Esophagus squamous epithelium (tissue), 5 donors: ENCODE measurements at places on chromosomes 3 and 15.

DNA sequence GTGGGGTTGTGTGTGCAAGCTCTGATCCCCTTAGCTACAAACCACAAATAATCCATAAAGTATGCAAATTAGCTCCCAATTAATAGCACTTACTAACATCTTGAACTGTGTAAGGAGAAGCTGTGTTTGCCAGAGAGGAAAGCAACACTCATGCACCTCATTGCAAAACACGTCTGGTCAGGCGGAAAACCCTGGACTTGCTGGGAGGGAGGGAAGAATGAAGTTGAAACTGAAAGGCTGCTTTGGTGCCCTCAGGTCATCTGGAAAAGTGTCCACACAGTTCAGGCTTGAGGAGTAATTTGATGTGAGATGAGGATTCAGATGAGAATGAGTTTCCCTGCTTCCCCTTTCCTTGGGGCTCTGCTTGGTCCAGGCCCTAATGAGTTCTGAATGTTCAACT is 185.5 kb upstream of the ANKRD28 start:
- DNase-seq = no peak

- no peak for DNase-seq
Measured at GRCh38 chr3:53175613-53176540, 14.9 kb downstream of the PRKCD start.

- no peak for DNase-seq
Measured at GRCh38 chr3:152718810-152719209, 116.1 kb upstream of the P2RY1 start.

- no peak for DNase-seq
Measured at GRCh38 chr3:134078169-134078831, 48.6 kb upstream of the SLCO2A1 start.

GRCh38 chr3:179082416-179082815 is 10.8 kb upstream of the ZMAT3 start:
- DNase-seq = no peak

DNA sequence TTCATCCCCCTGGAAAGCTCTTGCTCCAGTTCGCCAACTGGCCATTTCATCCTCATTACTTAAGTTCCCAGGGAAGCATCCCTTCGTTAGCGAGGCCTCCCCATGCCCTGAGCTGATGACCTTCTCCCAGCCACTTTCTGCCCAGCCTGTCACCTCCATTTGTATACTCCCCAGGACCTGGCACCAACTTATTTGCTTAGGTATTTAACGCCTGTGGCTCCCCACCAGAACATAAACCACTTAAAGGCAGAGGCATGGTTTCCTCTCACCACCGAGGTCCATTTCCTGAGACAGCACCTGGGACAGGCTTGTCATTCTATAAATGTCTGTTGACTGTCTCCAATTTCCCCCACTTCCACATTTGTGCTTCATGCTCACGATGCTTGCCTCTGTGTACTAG is 189.0 kb downstream of the ZNF621 start:
- DNase-seq = no peak

DNA sequence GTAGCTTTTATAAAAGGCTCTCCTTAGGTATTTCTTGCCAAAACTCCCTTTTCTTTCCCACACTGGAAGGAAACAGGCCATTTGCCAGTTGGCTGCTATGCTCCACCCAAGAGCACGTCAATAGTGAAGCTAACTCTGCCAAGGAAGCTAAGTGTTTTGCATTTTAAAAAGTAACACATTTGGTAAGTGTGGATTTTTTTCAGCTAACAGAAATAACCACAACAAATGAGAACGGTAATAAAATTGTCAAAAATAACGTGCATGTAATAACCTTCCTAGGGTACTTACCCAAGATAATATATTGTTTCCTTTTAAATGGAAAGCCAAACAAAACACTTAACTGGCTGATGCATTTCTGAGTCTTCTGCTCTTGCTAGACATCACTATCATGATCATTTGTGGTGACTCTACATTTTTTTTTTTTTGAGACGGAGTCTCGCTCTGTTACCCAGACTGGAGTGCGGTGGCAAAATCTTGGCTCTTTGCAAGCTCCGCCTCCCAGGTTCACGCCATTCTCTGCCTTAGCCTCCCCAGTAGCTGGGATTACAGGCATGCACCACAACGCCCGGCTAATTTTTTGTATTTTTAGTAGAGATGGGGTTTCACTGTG is 4.6 kb downstream of the DPP8 start:
- DNase-seq = no peak

DNA sequence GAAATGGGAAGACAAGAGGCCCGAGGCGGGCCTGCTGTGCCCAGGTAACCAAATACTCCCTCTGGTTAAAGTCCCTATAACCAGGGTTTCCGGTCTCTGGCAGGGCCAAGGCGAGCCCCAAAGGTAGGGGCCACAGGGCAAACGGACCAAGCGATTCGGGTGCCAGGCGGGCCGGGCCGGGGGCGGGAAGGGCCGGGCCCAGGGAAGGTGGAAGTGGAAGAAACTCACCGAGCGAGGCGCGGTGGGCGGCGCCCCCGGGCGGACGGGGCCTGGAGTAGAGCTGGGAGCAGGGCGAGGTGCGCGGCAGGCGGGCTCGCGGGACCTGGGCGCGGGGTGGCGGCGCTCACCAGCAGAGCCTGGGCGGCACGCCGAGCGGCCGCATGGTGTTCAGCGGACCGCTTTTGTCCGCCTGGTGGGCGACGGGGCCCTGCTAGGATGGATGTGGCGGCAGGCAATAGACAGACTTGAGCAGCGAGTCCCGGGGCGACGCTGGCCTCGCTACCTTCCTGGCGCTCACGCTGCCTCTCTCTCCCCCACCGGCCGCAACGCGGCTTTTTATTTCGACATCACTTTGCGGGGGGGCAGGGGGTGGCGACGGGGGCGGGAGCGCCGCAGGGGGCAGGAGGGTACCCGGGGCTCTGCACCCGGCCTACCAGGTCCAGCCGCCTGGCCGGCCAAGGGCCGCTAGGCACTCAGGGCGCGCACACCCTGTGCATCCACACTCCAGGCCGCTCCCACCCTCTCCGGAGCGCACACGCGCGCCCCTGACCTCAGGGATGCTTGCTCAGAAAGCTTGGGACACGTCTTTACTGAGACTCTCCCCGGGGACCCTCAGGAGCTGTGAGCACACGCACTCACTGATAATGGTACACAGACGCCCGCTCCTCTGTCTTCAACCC is at the start of gene GATA2:
Gene GATA2 (minus strand): TSS at position 531 of the 899 bp plus-strand sequence. CDS start 6,170 bp downstream, outside the sequence.
- no peak for DNase-seq

DNA sequence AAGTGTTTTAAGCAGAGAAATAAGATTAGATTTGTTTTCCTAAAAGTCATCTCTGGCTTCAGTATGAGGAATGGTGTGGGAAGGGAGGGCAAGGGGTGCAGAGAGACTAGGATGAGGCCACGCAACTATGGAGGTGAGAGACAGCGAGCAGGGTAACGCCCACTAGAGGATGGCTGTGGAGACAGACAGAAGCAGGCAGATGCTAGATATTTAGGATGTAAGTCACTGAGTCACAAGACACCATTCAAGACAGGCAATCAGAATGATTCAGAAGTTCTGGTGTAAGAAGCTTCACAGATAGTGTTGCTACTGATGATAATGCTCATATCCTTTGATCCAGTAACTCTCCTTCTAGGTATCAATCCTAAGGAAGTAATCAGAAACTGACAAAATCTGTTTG is 19.1 kb downstream of the HSPBAP1 start:
- no peak for DNase-seq

- DNase-seq = no peak
Measured at GRCh38 chr3:42490243-42490642, 12.2 kb upstream of the VIPR1 start.

GRCh38 chr3:14890476-14890875 is 56.9 kb upstream of the NR2C2 start:
- no peak for DNase-seq

DNA sequence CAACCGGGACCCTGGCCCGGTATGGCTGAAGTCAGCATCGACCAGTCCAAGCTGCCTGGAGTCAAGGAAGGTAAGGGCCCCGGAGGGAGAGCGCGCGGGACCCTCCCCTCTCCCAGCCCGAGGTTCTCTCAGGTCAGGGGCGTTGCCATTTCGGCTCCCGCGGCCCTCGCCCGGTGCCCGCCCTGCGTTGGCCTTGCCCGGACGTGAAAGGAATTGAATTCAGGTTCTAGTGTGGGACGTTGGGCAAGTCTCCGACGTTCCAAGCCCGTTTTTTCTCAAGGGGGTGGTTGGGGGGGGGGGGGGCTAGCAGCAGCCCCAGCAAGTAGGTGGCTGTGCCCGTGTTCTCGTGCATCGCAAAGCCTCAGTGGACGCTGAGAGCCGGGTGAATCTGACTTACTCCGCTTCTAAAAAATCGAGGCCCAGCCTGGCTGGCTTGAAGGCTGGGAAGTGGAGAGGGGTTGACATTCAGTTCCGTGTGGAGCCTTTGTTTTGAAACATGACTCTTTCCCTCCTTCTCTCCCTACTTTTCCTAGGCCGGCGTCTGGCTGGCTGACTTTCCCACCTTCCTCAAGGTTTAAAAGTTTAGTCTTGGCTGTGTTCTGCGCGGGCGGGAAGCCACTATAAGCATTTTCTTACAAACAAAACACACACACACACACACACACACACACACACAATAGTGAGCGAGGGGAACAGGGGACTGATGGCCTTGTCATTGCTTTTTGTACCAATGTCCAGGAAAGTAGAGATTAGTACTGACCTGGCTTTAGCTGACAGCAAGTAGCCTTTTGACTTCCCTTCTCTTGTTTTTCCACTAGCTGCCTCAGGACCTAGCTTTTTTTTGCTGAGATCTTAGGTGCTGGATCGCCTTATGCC is at the start of gene UTS2B:
Gene UTS2B (minus strand): TSS at position 873 of the 876 bp plus-strand sequence. CDS start 48,337 bp downstream, outside the sequence.
- DNase-seq = no peak

DNA sequence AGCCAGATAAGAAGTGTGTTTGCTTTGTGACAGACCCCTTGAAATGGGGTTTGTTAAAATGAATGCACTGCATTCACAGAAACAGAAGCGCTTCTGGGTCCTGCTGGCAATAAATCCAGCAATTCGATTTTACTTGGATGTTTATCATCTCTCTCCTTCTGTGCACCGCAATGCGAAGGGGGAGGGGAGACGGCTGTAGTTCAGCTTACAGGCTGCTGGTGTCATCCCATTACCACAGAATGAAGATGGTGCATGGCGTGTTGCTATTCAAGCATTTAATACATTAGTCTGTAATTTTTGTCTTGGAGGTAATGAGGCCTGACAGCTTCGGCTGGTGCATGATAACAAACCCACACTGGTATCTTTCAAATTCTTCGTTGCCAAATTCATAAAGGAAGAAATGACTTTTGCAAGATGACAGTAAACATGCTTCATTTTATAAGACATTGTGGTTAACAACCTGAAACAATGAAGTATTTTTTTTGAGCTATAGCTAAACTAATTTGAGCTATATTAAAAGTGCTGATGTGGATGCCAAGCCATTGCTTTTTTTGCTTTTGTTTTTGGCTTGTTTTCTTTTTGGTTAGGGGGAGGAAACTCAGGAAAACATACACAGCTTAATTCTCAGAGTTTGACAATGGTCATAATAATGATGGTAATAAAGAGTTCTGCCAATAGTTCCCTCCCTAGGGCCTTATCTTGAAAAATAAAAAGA is 418.3 kb downstream of the OTOL1 start:
- no peak for DNase-seq

DNA sequence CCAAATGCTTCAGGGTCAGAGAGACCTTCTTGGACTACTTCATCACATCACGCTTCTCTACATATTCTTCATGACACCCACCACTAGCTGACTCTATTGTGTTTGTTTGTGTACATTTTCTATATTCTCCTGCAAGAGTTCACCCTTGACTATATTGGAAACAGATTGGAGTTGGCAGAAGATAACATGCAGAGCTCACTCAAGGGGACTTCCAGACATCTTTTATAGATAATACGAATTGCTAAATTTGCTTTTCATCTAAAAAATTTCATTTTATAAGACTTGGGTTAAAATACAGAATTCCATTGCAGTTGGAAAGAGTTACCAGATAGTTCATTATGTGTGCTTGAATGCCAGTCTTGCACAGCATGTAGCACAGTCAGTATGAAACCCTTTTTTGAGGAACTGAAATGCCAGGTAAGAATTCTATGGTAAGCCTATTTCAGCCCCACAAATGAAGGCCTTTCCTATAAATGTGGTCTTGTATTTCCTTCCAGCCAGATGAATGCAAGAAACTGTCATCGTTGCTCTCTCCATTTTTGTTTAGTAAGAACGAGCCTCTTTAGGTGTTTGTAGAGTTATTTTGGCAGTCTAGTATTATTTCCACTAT is 177.6 kb downstream of the GHSR start:
- no peak for DNase-seq

DNA sequence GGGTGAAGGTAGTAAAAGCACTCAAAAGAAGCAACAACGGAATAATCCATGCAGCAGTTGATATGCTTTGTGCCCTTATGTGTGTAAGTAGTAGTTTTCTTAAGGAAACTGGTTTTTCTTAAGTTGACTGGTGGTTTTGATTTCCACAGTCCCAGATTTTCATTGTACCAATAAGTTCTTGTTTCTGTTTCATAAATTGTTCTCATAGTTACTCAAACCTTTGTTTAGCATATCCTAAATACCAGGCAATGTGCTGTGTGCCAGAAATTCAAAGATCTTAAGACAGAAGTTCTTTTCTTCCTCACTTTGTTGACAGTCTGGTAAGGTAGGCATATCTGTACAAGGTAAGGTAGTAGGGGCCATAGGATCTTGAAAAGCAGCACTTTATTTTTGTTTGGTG is 40.0 kb downstream of the DNAJC13 start:
- DNase-seq = no peak

DNA sequence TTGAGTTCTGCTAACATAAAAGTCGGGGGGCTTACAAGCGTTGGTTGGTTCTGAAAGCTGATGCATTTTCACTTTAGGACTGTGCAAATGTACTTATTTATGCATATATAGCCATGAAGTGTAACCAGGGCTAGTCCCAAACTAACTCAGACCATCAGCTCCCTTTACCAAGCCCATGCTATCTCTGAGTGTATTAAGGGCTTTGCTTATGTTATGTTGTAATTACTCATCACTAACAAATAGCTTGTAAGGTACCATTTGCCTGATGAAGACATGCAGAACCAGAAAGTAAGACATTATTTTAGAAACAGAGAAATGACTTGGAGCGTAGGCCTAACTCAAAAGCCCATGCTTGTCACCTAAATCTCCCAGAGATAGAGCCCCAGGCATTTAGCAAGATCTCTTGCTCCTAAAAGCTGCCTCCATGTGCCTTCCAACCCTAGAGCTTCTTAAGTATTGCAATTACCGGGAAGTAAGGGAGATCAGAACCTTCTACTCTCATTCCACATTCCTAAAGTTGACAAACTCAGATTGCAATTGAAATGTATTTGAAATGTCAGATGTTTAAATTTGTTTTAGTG is 362.9 kb upstream of the RBMS3 start:
- DNase-seq = no peak

DNA sequence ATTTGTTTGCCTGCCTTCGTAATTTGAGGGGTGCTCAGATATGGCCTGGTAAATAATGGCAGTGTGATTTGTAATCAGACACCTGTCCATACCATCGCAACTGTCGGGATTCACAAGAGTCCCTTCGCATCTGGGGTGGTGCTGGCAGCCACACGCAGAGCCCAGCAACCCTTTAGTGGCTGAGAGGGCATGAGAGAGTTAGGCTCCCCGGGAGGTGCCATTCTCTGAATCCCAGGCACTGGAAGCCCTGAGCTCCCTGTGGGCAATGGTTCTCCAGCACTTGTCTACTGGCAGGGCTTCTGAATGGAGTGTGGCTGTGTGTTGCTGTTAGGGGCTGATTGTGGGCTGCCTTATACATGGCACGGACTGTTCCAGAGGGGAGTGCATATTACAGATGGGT is 230.1 kb downstream of the EBLN2 start:
- no peak for DNase-seq
